ENCODE measurements at places on chromosomes 12 and 14. TPM values are rescaled to one million over a fixed set of nuclear protein-coding genes. Genes with fewer than 3 reads are reported as not detected.

The IKZF4 gene
- 3.0 TPM for total RNA-seq

The VTI1B gene
- total RNA-seq = 87.9 TPM

The MGST1 gene
- total RNA-seq = 55.9 TPM

The EEA1 gene
- total RNA-seq = 14.1 TPM

The KLRK1 gene
- total RNA-seq = not detected

The STON2 gene
- 66.8 TPM for total RNA-seq

The GPD1 gene
- not detected for total RNA-seq

The RPL10L gene
- total RNA-seq = not detected

The NANOG gene
- total RNA-seq = 4.5 TPM

The SSTR1 gene
- 0.21 TPM for total RNA-seq
